Lung microvascular endothelial cell (primary cell): ENCODE measurements at places on chromosomes 11 and 22. TPM values are rescaled to one million over a fixed set of nuclear protein-coding genes. Genes with fewer than 3 reads are reported as not detected.

Gene PNPLA3
- 0.60 and 1.1 TPM in 2 replicates for total RNA-seq

Gene APOL5
- total RNA-seq, result not detected in 2 replicates

DNA sequence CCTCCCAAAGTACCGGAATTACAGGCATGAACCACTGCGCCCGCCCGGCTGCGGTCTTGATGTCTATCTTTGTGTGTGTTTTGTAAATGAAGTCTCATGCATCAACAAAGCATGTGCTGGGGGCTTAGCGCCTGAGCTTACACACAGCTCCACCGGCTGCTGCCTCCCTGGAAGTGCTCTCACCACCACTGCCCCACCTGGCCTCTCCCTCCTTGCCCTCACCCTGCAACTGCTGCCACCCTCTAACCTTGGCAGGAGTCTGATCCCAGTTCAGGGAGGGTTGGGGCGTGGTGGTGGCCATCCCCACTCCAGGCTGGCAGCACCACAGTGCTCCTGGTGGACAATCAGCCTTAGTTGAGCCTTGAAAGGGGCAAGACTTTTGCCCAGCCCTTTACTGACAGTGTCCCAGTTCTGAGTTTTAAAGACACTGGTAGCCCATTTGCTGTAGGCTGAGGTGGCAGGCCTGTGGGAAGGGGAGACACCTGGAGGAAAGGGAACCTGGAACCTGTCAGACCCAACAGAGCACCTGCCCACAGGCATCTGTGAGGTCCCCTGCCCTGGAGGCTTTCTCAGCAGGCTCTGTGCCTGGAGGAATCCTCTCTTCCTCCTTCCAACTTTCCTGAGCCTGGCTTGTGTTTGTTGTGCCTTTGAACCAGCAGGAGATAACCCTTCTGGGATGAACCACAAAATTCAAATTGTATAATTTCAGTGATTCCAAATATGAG, 42.4 kb upstream of the WEE1 start:
- DNase-seq, result no peak

GRCh38 chr11:69312453-69313404, 18.8 kb downstream of the MYEOV start:
- peak; percentile 84 for DNase-seq

Gene FAM111B
- total RNA-seq, result 6.9 and 9.2 TPM in 2 replicates

Gene OR2AG2
- total RNA-seq, result under 0.01 and 0.20 TPM in 2 replicates

DNA sequence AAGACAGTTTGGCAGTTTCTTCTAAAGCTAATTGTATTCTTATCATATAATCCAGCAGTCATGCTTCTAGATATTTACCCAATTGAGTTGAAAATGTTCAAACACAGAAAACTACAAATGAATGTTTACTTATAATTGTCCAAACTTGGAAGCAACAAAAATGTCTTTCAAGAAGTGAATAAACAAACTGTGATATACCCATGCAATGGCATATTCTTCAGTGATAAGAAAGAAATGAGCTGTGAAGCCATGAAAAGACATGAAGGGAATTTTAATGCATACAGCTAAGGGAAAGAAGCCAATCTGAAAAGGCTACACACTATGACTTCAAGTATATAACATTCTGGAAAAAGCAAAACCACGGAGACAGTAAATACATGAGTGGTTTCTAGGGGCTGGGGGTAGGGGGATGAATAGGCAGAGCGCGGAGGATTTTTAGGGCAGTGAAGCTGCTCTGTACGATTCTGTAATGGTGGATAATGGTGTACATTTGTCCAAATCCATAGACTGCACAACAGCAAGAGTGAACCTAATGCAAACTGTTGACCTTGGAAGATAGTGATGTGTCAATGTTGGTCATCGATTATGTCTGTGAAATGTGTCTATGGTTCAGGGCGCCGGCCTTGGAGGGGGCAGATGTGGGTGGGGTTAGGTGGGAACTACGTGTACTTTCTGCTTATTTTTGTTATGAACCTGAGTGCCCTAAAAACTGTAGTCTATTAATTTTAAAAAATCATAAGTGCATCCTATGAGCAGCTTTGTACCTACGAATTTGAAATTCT, 424.9 kb downstream of the TBC1D22A start:
- no peak for DNase-seq
